ENCODE measurements at places on chromosomes 11 and 22.

- no peak for DNase-seq
Observed at GRCh38 chr22:47623066-47623762, 860.8 kb downstream of the TBC1D22A start.

GRCh38 chr22:19597399-19597735, 73.2 kb upstream of the CLDN5 start:
- no peak for DNase-seq

GRCh38 chr11:66607126-66607834, 9.2 kb upstream of the RBM14 start:
- DNase-seq: no peak

- DNase-seq: no peak
Observed at GRCh38 chr11:72507050-72507449, 72.7 kb upstream of the CLPB start.

DNA sequence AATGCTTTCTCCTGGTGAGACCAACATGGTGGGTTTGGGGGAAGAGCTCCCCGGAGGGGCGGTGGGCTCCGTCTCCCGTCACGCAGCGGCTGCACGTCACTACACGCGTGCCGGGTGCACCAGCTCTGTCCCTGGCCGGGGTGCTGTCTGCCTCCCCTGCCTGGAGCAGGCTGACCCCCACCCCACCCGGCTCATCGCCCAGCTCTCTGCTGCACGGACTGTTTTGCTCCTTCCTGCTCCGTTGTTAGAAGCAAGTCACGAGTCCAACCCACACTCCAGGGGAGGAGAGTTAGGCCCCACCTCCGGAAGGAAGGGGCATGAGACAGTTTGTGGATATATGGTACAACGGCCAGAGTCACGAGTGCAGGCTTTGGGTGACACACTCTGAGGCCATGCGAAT, 364.9 kb downstream of the BRD1 start:
- no peak for DNase-seq

DNA sequence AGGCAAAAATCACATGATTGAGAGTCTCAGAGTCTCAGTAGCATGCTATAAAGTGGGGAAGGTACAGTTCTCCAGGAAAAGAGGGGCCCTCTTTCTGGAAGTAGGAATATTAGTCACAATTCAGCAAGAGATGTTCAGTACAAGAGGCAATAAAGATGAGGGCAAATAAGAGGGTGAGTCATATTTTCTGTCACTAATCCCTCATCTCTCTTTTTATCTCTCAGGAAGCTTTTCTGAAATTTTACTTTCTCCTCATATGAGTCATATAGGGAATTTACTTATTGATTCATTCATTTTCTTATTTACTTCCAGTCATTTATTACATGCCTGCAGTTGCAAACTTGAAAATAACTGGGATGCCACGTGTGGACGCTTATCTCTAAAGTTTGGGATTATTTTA, 3.4 kb upstream of the NXPE1 start:
- DNase-seq: no peak

DNA sequence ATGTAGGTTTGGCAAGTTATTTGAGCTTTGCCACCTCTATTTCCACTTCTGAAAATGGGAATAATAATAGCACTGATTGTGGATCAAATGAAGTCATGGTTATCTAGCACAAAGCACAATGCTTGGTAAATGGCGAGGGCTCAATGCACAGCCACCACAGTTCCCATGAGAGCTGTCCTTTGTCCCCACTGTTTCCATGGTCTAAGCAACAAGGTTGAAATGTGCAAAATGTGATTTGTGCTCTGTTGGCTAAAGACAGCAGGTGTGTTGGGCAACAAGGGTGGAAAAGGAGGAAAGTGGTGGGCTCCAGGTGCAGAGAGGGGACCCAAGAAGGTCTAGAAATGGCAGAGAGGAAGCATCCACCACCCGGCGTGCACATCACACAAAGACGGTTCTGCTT, 200.5 kb downstream of the TRIM29 start:
- no peak for DNase-seq

DNA sequence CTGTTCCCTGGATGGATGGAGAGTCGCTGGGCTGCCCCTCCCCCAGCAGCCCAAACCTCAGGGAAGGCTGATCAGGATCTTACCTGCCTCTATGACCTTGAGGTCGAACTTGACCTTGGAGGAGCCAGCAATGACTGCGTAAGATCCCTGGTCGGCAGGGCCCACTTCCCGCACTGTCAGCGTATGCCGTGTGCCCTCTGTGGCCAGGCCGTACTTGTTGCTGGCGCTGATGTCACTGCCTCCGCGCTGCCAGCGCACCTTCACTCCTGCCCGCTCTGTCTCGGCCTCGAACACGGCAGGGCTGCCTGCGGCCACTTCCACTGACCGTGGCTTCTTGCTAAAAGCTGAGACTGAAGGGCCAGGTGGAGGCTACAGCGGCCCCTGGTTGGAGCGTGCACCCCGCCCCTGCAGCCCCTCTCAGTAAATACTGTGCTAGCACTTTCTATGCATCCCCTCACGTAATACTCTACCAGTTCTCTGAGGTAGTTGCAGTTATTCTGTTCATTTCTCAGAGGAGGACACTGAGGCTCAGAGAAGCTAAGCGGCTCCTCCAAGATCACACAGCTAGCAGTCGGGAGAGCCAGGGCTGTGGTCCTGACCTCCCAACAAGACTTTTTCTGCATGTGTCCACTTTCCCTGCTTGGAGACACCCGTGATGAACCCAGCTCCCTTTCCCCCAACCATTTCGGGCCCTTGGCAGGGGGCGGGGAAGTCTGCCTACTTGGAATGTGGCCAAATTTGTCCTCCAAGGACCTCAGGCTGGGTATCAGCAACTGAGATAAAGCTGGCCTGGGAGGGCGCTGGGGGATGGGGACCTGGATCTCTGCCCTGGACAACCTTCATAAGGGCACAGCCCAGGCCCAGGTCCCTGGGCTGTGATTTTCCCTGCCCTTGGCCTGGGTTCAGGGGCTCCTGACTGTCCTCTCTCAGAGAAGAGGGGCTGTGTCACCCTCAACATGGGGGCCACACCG, 1.1 kb downstream of the MYBPC3 start:
- DNase-seq: no peak

DNA sequence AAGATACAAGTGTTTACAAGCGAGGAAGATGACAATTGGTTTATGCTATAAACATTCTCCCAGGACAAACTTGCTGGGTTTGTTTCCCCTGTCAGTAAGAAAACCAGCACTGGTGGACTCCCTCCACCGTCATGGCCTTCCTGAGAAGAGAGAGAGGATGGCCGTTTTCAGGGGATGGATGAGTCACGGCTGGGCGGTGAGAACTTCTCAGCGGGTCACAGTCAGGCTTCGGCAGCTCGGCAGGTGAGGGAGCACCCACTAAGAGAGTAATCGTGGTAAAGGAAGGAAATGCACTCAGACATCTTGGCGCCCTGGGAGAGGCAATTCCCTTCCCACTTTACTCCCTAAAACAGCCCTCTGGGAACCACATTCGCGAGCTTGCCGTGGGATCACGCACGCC, 83.9 kb downstream of the NCAM1 start:
- DNase-seq: no peak

- no peak for DNase-seq
Observed at GRCh38 chr22:23072911-23073491, 2.7 kb downstream of the GNAZ start.

GRCh38 chr22:32699686-32700085, 101.8 kb upstream of the TIMP3 start:
- DNase-seq: no peak

DNA sequence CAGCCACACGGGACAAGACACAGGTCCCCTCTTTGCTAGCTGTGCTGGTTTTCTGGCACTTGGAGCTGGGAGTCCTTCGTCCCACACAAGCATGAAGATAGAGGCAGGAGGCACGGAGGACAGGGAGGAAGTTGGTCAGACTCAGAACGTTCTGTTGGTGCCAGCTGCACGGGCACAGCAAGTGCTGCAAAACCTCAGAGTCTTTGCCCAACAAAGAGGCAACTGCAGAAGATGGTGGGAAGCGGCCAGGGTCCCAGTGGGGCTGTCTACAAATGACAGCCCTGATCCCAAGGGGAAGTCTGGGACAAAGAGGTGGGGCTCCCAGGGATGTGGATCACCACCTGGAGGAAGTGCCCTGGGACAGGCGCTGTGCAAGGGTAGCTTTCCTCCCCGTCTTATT, 9.4 kb upstream of the OSM start:
- DNase-seq: no peak

- DNase-seq: no peak
Observed at GRCh38 chr11:115618428-115618827, 114.2 kb upstream of the CADM1 start.

DNA sequence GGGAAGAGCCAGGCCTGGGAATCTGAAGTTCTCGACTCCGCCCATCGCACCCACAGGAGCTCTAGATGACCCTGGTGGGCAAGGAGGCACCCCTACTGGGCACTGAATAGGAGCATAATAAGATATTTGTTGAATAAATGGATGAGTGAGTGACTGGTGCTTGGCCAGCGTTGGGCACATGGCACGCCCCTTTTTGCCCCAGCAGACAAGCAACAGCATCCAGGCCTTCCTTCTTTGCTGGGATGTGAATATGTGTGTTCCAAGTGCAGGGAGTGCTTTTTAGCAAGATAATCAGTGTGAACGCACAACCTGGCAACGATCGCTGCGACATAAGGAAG, 443 bp upstream of the CELF1 start:
- DNase-seq: no peak

DNA sequence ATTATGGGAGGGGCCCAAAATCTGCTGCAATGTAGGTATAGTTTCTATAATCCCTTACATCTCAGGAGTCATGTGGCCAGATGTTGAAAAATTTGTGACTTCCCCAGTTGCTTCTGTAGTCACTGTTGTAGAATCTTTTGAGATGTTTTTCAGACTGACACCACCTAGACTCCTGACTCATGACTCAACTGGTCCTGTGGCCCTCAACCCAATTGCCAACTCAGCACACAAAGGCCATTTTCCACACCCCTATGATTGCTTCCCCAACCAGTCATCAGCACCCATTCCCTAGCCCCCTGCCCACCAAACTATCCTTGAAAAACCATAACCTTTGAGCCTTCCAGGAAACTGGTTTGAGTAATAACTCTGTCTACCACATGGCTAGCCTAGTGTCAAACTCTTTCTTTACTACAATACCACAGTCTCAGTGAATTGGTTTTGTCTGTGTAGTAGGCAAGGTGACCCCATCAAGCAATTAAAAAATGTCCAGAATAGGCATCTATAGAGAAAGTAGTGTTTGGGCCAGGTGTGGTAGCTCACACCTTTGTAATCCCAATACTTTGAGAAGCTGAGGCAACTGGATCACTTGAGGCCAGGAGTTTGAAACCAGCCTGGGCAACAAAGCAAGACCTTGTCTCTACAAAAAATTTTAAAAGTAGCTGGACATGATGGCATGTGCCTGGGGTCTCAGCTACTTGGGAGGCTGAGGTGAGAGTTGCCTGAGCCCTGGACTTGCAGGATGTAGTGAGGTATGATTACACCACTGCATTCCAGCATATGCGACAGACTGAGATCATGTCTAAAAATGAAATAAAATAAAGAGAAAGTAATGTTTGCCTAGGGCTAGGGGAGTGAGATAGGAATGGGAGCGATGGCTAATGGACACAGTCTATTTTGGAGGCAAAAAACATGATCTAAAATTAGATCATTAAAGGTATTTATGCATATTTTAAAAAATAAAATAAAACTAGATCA, 24.1 kb upstream of the FEZ1 start:
- no peak for DNase-seq

DNA sequence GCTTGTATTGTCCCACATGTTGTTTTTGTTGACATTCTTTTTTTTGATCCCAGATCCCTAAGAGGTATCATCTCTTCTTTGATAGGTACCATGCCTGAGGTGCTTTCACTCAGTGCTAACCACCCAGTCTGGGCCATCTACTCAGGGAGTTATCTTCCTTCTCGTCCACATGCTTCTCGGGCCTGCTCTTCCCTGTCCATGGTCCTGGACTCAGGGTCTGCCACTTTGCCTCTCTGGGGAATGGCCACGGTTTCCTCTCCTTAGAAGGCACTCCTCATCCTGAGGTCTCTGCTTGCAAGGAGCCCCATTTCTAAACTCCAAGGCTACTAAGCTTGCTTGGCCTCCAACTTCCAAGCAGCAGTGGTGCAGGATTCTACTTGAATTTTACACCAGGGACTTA, 227.0 kb upstream of the NCAM1 start:
- no peak for DNase-seq

GRCh38 chr11:369336-370018, at the start of gene B4GALNT4:
B4GALNT4 (plus strand) TSS chr11:369499; CDS start chr11:369804, 305 bp downstream.
- peak; percentile 17 for DNase-seq

DNA sequence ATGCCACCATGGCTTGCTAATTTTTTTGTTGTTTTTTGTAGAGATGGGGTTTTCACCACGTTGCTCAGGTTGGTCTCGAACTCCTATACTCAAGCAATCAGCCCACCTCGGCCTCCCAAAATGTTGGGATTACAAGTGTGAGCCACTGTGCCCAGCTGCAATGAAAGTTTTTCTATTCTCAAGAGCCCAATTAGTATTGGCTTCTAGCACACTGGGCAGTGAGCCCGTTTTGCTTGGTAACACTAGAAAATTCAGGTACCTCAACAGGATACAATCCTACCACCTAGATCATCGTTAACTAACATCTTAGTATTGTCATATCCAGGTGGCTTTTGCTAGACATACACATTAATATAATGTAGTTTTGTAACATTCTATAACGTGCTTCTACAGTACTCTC, 19.0 kb downstream of the SEC14L3 start:
- DNase-seq: no peak

DNA sequence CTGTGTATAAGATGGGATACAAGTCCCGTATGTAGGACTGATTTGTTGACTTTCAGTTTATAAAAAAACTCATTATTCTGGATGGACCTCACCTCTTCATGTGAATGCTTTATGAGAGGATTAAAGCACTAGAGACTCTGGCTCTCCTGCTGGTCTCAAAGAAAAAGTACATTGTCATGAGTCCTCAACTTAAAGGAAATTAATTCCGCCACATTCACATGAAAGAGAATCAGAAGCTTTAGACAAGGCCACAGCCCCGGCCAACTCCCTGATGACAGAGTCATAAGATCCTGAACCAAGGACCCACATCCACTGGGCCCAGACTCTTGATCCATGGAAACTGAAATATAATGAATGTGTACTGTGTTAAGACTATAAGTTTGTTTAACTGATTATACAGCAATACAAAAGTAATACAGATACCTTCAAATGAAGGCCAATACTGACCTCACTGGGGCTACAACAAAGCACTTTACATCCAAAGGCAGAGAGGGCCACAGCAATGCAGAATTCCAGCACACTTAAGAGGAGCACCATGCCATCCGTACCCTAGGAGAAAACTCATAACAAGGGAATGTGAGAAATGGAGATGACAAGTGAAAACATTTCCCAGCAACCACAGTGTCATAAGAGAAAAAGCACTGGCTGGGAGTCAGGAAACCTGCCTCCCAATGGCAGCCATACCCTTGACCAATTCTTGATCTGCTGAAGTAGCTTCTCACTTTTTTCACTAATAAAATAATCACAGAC, 25.4 kb upstream of the MS4A6A start:
- no peak for DNase-seq

Data from NCI-H2107 (cell line).